ENCODE measurements at places on chromosomes 3 and 15. TPM values are rescaled to one million over a fixed set of nuclear protein-coding genes. Genes with fewer than 3 reads are reported as not detected.

- DNase-seq = no peak
These were observed 72.2 kb downstream of the MECOM start for GRCh38 chr3:169591159-169591951.

DNA sequence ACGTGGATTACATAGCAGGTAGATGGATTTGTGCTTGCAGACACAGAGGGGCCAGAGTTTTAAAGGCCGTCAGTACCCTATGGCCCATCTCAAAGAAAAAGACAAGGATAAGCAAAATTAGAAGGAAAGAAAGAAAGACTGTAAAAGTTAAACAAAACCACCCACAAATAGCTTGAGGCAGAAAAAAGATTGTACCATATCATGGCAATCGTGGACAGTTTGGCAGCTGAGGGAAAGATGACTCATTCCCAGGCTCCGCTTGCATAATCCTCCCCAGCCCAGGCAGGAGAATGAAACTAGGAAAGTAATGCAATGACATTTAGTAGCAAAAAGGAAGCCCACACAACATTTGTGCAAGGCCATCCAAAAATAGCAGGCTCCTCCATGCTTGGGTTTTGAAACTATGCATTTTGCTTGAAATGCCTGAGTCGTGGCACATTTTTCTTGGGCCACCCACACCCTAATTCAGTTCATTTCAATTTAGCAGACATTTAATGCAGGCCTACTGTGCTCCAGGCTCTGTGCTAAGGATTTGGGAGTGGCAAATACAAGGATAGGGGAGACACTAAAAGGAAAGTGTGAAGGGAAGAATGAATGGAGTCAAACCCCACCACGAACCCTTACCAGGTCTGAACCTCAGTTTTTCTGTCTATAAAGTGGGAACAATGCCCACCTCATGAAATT lies 40.9 kb upstream of the SMAD3 start:
- DNase-seq = peak; percentile 81

- DNase-seq = peak; percentile 88
These were observed 14.4 kb upstream of the MRPS22 start for GRCh38 chr3:139329364-139329850.

- no peak for DNase-seq
These were observed 45.6 kb downstream of the CDAN1 start for GRCh38 chr15:42691308-42691707.

TM6SF1 gene
- 33.0 TPM for total RNA-seq

CYP11A1 gene
- total RNA-seq = 0.29 TPM

EFCC1 gene
- 2.3 TPM for total RNA-seq

IL17RC gene
- 34.6 TPM for total RNA-seq

GRCh38 chr3:122520861-122521260 lies 6.1 kb upstream of the KPNA1 start:
- no peak for DNase-seq

GRCh38 chr15:57923750-57924149 lies 141.8 kb downstream of the ALDH1A2 start:
- DNase-seq = peak; percentile 66

- DNase-seq = peak; percentile 53
These were observed at the start of gene UTS2B for GRCh38 chr3:191329654-191330529. TSS of gene UTS2B (minus strand) at chr3:191330526. CDS start at chr3:191282189, 48,337 bp downstream.

ACVR2B gene
- 6.6 TPM for total RNA-seq

DNA sequence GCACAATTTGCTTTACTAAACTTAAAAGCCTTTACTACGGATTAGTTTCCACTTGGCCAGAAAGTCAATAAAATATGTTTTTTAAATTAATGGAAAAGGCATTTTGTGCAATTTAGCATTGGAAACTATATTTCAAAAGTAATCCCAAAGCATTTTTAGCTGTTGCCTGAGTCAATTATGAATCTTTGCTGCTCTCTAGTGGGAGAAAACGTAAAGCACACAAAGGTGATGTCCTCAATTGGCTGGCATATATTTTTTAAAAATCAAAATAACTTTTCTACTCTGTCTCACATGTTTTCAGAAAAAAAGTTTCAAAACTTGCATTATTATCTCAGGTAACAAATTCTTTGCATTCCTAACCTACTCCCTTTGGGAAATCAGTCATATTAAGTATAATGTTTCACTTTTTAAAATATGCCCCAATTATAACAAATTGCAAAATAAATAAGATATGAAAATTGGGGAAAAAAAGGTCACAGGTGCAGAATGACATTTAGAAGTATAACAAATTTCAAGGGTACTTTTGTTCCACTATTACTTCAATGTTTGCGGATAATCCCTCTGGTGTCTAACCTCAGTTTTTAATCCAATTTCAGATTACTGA lies 47.2 kb upstream of the TEX55 start:
- DNase-seq = no peak

DNA sequence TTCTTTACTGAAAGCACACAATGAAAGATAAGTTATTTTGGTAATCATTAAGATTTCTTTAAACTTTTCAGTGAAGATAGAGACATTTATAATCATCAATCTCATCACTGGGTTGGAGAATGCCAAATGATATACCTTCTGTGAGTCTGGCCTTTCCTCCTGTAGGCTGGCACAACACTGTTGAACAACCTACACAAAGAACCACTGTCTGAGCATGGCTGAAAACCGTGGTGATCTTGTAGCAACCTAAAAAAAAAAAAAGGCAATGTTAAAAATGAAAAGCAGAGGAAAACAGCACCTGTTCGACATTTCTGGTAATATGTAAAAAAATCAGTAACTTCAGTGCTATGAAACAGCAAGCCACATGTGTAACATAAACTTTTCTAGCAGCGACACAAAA lies 1.8 kb downstream of the RPS27L start:
- no peak for DNase-seq

SLC15A2 gene
- 0.68 TPM for total RNA-seq

PCOLCE2 gene
- total RNA-seq = 126 TPM
